ENCODE measurements at places on chromosomes 2 and 18.

DNA sequence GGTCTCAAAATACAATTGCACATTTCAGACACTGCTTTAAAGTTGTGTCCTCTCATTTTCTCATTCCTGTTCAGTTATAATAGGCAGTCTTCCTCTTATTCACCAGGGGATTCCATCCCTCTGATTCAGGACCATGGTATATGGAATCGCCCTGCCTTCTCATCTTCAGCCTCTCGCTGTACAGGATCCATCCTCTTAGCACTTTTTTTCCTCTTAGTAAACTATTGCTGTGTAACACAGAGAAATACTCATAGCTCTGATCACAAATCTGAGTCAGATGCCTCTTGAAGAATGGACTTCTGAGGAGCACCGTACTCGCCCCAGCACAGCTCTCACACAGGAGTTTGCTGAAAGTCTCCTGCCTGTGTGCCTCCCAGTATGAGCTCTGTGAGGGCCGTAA, 11.3 kb downstream of the RMP24 start:
- no peak for DNase-seq

DNA sequence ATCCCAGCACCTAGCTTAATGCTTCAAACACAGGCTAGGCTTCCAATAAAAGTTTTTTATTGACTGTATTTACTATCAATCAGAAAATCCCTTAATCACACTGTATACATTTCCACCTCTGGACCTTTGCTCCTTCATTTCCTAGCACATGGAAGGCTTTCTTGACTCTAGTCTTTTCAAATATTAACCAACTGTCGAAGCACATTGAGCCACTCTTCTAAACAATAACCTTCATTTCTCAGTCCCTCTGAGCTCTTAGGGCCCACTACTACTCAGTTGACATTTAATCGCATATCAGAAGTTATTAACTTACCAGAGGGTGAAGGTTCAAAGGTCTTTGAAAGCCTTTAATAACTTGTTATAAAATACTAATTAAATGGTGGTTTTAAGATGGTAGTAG, 37.4 kb downstream of the CERKL start:
- DNase-seq: no peak

GRCh38 chr18:68399721-68400120, 315.2 kb downstream of the TMX3 start:
- DNase-seq: no peak

DNA sequence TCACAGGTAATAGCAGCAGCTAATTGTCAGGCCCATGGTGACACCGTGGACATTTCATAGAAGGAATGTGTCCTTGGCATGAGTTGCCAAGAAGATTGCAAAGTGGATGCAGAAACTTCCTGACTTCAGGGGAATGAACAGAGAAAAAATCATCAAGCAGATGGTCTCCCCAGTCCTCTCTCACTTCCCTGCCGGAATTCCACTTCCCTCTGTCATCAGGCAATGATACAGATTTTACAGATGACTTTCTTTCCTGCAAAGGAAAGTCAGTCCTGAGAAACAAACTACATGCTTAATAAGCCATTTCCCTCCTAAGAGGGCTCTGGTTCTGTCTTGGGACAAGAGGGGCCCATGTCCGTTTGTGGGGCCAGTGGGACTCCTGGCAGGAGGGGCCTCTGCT, 45.7 kb downstream of the KCNF1 start:
- no peak for DNase-seq

- no peak for DNase-seq
Observed at GRCh38 chr2:32910883-32911598, 35.7 kb upstream of the LTBP1 start.

- no peak for DNase-seq
Observed at GRCh38 chr2:117983040-117983439, 30.8 kb downstream of the CCDC93 start.

DNA sequence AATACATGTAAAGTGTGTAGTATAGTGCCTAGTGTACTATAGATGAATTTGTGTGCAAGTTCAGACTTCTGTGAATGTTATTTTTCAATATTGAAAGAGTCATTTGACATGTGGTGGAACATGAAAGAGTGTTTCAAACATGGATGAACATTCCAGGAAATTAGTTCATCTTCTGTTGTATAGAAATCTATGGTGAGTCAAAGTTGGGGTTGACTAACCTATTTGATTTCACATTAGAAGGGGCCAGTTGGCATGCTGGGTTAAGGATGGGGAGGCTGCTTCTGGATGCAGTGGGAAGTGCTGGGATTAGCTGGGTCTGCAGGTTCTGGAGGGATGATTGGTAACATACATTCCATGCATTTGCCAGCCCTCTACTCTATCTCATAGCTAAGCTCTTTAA, 50.6 kb downstream of the LYPD6B start:
- no peak for DNase-seq

DNA sequence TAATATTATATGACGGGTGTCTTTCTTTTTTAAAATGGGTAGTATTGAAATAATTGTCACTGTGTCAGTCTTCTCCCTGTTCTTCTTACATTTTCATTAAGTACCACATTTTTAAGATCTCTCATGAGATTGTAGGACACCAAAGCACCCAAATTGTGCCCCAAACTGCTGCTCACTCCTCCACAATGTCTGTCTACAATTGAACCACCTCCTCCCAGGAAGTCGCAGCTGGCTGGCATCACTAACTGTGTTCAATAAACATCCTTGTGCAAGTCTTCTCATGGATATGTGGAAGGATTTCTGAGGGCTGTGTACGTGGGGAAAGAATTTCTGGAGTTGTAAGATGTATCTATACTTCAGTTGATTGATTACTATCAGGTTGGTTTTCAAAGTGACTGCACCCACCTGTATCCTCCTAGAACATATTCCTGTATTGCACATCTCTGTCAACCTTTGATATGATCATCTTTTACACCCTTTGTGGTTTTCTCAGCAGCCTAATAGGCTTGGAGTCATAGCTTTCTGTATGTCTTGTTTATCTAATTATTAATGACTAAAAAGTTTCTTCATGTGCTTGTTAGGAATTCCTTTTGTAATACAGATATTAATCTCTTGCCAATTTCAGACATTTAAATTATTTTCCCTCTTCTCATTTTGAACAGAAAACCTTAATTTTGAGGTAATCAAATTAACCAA, 774.9 kb downstream of the RNF144A start:
- DNase-seq: no peak

GRCh38 chr2:196214156-196214555, 42.8 kb upstream of the STK17B start:
- no peak for DNase-seq

DNA sequence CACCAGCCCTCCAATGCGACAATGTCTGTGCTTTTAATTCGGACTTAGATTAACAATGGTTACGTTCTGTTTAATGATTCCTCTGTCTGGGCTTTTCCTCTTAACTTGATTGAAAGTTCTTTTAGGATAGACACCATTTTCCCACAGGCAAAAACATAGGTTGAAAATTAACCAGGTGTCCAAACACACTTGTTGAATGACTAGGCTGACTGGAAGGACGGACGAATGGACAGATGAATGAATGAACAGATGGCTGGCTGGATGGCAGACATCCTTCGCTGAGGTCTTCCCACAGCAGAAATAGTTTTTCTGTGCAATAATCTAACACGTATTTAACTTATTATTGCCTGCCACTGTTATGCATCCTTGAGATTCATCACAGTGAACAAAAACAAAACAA, 298.8 kb downstream of the SRBD1 start:
- DNase-seq: no peak

GRCh38 chr18:79794846-79795245, 2.9 kb upstream of the KCNG2 start:
- DNase-seq: no peak

DNA sequence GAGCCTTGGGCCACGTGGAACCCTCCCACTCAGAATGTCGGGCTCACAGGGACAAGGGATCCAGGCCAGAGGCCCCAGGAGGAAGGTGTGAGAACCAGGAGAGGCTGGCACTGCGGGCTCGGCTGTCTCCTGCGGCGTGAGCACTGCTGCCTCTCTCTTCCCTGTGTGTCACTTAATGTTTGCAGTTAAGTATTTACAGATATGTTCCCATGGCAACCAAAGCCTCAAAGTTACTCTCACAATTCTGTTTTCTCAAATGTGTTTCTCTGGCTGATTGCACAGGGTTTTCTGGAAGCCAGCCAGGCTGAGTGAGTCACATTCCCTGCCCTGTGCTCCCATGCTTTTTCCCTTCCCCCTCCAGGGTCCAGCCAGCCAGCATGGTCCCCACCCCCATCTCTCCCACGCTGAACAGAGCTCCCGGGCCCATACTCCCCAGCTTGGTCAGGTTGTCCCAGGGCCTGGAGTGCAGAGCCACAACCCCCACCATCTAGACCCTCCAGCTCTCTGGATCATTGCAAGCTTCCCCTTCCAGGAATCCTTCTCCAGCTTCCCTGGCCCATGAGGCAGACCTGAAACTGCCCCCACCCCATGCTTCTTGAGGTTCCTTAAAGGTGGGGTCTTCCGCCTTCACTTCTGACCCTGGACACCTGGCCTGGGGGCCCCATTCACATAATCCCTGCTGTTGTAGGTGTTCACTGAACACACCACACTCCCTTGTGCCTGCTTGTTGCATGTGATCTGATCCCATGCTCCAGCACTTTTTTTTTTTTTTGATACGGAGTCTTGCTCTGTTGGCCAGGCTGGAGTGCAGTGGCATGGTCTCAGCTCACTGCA, 265.9 kb downstream of the CELF4 start:
- DNase-seq: no peak

- no peak for DNase-seq
Observed at GRCh38 chr2:206802654-206803514, 37.5 kb downstream of the FASTKD2 start.

- no peak for DNase-seq
Observed at GRCh38 chr18:76398295-76398694, 96.7 kb downstream of the ZNF516 start.

- no peak for DNase-seq
Observed at GRCh38 chr2:20352581-20353216, 2.1 kb upstream of the PUM2 start.

- no peak for DNase-seq
Observed at GRCh38 chr2:200247494-200247893, 59.0 kb upstream of the SPATS2L start.

GRCh38 chr2:41170589-41170988, 718.7 kb upstream of the SLC8A1 start:
- no peak for DNase-seq

GRCh38 chr2:14543284-14543683, 89.2 kb upstream of the LRATD1 start:
- no peak for DNase-seq

DNA sequence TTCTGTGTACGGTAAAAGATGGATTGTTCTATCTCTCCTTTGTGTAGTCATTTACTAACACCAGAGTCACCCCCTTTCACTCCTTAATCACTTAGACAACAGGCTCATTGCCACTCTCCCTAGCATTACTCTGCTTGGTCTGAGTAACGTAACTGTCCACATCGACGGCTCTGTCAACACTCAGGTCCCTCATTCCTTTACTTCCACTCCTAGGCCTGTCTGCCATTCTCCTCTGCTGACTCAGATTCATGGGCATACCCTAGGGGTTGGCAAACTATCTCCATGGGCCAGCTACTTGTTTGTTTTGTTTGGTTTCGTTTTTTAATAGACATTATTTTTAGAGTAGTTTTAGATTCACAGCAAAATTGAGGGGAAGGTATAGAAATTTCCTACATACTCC, 243.9 kb downstream of the NR4A2 start:
- DNase-seq: no peak

DNA sequence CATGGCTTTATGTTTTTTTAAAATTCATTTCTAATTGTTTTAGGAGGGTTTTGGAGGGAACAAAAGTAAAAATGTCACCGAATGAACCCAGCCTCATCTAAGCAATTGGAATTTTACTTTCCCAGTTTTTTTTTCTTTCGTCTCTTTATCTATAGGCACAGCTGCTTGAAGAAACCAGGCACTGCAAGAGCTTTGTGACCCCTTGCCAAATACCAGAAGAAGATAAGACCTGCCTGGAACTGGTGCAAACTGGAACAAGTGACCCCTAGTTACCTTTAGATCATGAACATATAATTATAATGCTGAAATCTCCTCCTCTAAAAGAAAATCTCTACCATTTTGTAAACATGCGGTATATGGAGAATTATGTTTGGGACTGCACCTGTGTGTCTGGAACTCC, 100.9 kb downstream of the TSN start:
- no peak for DNase-seq

DNA sequence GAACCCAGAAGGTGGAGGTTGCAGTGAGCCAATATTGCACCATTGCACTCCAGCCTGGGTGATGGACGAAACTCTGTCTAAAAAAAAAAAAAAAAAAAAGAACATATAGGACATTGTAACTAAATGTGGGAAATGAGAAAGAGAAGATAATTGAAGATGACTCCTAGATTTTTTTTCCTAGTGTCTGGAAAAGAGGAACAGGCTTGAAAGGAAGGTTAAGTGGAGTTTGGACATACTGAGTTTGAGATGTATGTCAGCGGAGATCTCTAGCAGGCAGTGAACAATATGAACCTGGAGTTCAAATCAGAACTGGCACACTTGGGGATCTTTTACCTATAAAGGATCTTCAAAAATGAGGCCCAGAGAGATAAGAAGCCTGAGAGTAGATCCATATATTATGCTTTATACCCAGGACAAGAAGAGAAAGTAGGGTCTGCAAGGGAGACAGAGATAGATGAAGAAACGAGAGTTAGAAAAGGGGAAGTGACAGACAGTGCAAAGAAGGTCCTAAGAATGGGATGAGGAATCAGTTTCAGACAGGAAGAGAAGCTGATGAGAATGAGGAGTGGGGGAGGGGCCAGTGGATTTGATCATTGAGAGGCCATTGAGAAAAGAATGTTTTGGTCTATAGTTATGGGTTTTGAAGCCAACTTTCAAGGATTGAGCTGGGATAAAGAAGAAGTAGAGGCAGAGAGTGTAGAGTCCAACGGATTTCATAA, 46.9 kb upstream of the CD28 start:
- DNase-seq: no peak

GRCh38 chr18:10838553-10838952, 310.8 kb downstream of the PIEZO2 start:
- no peak for DNase-seq

DNA sequence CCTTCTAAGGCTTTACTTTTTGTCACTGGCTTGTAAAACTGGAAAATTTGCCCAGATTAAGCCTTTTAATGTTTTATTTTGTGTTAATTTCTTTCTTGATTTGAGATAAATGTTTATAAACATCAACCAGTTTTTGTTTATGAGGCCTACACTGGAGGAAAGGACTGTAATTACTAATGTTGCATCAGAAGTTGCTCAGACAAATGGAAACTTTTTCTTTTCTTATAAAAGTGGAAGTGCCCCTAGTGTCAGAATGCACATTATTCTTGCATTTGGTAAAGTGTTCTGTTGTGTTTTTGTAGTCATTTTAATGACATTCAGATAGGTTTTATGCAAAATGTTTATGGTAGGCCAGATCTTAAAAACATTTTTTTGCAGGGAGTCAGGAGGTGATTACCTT, 25.3 kb downstream of the LCLAT1 start:
- DNase-seq: no peak
